GM04504 (cell line): ENCODE measurements at places on chromosomes 2 and 18.

DNA sequence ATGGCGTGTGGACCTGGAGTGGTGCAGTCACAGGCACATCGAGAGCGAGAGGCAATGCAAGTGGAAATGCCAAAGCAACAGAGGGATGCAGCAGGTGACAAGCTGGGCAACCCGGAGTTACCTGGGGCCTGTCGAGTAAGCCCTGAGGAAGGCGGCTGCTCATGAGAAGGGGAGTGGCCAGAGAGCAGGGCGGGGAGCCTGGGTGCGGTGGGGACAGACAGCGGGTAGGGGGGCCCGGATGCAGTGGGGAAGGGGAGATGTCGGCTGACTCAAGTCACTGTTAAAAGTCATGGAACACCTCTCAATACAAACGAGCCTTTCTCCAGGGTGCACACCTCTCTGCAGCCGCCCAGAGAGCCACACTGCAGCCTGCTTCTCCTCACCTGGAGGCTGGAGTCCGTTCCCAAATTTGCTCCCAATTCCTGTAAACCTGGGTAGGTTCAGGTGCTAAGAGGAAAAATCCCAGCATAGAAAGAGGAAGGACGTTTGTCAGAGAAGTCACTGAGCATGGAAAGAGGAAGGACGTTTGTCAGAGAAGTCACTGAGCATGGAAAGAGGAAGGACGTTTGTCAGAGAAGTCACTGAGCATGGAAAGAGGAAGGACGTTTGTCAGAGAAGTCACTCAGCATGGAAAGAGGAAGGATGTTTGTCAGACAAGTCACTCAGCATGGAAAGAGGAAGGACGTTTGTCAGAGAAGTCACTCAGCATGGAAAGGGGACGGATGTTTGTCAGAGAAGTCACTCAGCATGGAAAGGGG, 71.7 kb upstream of the TWIST2 start:
- no peak for DNase-seq

- DNase-seq, result no peak
Measured at GRCh38 chr2:37154785-37155184, 2.0 kb downstream of the EIF2AK2 start.

- no peak for DNase-seq
Measured at GRCh38 chr18:46035696-46036680, 36.1 kb downstream of the PSTPIP2 start.

DNA sequence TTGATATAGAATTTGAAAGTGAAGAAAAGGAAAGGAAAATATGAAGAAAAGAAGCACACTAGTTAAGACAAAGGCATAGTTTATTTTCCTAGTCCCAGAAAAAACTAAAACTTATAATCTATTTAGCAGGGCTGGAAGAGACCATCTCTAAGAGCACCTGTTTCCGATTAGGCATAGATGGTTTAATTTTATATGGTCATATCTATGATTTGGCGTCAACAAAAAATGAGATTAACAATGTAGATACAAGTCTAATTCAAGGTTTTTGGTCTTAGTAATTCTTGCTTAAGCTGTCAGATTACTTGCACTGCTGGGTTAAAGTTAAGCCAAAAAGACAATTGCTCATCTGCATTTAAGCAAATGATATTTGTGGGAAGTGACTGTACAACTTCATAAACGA, 502.5 kb upstream of the FSHR start:
- DNase-seq, result no peak

- DNase-seq, result no peak
Measured at GRCh38 chr2:234483568-234484251, 13.2 kb downstream of the ARL4C start.

DNA sequence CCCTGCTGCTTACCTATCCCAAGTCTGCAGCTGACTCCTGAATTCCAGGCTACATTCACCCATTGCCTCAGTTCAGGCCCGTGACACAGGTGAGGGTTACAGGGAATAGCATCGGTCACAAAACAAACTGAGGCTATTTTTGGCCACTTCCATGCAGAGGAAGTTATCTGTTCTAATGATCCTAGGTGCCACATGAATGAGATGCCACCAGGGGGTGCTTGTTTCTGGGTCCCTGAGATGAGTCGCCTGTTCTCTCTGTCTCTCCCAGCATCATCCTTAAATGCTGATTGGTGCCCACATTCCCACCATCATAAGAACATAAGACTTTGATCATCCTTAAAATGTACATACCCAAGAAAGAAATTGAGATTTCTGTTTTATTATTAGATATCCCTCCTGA, 119.0 kb upstream of the CELF4 start:
- DNase-seq, result no peak

DNA sequence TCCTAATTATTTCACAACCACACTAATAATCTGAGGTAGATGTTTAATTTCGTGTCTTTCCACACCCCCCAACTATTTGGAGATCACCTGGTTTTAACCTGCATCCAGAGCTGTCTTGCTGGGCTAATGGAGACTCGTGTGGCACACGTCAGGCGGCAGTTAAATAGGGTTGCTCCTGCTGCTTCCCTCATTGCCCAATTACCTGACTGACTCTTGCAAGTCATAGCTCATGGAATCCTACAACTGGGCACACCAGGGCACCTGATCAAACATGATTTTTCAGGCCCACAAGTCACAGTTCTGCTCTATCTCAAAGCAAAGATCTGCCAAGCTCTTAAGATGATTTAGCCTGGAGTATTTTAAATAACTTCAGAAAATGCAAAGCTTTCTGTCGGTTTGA, 1430.4 kb upstream of the ACVR2A start:
- no peak for DNase-seq

GRCh38 chr18:8279781-8280330, 329.4 kb upstream of the RAB12 start:
- no peak for DNase-seq

DNA sequence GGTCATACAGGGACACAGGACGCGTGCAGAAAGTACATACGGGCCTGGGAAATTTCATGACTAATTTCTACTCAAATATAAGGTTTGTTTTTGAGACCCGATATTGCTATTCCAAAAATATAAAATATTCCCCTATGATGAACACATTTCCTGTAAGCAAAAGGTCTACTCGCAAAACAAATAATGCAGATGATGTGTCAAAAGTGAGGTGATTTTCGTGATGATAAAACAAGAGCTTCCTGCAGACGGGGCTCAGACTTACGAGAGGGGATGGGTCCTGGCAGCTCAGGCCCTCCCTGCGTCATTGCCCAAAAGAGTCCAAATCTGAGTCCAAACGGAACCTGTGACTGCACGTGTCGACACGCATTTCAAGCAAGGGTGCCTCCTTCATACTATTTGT, 62.7 kb downstream of the MBP start:
- DNase-seq, result no peak

DNA sequence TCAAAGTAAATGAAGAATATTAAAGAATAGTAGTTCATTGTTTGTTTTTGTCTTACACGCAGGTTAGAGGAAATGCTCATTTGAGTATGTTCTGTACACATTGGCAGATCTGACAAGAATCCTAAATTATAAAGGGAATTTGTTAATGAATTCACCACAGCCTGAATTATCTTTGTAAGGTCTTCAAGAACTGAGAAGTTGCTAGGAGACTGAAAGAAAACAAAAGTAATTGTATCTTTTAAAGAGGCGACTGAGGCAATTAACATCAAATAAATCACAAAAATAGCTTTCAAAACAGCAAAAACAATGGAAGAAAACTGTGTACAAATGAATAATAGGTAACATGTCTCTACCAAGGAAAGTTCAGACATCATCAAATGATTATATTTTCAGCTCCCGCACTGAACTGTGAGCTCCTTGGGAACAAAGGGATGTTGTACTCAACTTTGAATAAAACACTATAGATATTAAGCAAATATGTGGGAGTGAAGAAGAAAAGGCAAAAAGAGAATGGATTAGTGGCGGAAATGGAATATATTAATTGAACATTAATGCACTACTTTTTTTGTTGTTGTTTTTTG, 51.7 kb upstream of the ATIC start:
- no peak for DNase-seq

DNA sequence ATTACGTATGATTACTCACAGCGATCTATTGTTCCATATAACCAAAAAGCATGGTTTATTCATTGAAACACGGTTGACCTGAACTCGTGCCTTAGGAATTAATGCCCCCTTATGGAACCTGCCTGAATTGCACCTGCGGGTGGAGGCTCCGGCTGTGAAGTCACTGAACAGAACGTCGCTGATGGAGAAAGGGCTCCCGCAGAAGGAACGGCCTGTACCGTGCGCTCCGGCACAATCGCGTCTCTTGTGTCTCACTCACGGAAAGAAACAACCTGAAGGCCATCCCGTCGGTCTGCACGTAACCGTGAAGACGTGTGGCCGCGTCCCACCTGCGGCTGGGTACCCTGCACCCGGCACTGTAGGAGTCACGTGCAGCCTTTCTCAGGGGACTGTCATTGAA, 133.1 kb downstream of the NFATC1 start:
- DNase-seq, result peak; percentile 38
